ENCODE measurements at places on chromosomes 5 and 9. TPM values are rescaled to one million over a fixed set of nuclear protein-coding genes. Genes with fewer than 3 reads are reported as not detected.

GGTA1 gene
- total RNA-seq: 38.9 TPM

ROPN1L gene
- total RNA-seq: 0.68 TPM

IFNA4 gene
- total RNA-seq: not detected

IFNA8 gene
- total RNA-seq: not detected

NLN gene
- 14.0 TPM for total RNA-seq

NIM1K gene
- total RNA-seq: 1.5 TPM

PLCXD3 gene
- 13.9 TPM for total RNA-seq

NME5 gene
- total RNA-seq: 0.58 TPM

CTXN3 gene
- not detected for total RNA-seq

TMC1 gene
- total RNA-seq: 2.9 TPM

ADRA1B gene
- 5.4 TPM for total RNA-seq

SHOC1 gene
- 0.15 TPM for total RNA-seq

GABRA1 gene
- not detected for total RNA-seq

LCN15 gene
- total RNA-seq: not detected

TRAF1 gene
- 25.7 TPM for total RNA-seq

NSUN2 gene
- 45.0 TPM for total RNA-seq

CLTB gene
- 124 TPM for total RNA-seq

SPINK5 gene
- total RNA-seq: 1.1 TPM

SPATA31A3 gene
- not detected for total RNA-seq

SNCAIP gene
- total RNA-seq: 14.7 TPM

GARIN3 gene
- not detected for total RNA-seq

ANKRD20A1 gene
- 3.0 TPM for total RNA-seq

ANP32B gene
- total RNA-seq: 98.6 TPM

OMD gene
- total RNA-seq: 36.4 TPM

EQTN gene
- 0.78 TPM for total RNA-seq

FAM221B gene
- not detected for total RNA-seq

QSOX2 gene
- 6.8 TPM for total RNA-seq

ESM1 gene
- 1.1 TPM for total RNA-seq

KCTD16 gene
- 3.3 TPM for total RNA-seq

RXFP3 gene
- total RNA-seq: not detected

ANKDD1B gene
- 2.1 TPM for total RNA-seq

MAP1B gene
- total RNA-seq: 382 TPM

SHISAL2B gene
- total RNA-seq: not detected

SV2C gene
- total RNA-seq: 0.33 TPM
